ENCODE measurements at places on chromosomes 7 and 10.

DNA sequence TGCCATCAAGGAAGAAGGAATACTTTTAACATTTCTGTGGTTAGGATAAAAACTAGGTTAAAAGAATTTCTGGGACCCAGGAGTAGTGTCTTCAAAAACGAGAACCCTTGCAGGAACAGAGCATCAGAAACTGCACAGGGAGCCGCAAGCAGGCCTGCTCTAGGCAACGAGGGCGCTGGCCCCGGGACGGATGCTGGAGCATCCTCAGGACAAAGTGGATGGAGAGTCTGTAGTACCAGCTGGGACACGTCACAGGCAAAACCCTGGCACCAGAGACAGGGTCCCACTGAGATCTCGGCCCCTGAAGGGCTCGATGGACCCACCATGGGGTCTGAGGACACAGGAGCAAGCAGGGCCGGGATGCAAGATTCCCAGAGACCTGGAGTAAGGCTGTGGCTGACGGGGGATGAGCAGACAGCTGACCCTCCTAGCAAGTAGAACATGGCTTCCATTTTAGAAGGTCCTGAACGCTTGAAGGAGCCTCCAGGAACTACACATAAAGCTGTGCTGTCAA, 106.6 kb downstream of the GALNT11 start:
- DNase-seq, result no peak

DNA sequence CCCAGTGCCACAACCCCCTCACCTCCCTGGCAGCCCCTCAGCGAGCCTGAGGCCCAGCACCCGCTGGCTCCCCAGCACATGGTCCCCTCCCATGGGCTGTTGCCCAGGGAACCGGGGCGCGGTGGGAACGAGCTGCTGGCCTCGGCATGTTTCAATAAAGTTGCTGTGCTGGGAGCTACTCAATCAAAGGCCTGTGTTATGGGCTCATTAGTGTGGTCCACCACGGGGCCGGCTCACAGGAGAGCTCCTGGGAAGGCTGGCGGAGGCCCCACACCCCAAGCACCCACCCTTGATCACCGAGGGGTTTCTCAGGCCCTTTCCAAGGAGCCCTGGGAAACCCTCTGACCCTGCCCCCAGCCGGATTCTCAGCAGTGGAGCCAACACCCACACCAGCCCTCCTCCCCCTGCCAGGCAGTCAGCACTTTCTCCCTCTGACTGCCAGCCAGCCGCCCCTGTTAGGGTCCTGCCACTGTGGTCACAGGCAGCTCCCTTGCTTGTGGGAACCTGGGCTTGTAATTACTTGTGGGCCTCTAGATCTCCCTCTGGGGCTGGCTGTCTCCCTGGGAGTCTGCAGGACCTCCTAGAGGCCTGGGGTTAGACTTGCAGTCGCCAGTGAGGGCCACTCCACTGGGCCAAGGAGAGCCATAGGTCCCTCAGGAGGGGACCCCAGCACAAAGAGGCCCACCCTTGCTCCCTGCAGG, 24.8 kb upstream of the TRIM8 start:
- DNase-seq, result no peak

- DNase-seq, result no peak
These were observed 34.1 kb upstream of the TES start for GRCh38 chr7:116176226-116176625.

DNA sequence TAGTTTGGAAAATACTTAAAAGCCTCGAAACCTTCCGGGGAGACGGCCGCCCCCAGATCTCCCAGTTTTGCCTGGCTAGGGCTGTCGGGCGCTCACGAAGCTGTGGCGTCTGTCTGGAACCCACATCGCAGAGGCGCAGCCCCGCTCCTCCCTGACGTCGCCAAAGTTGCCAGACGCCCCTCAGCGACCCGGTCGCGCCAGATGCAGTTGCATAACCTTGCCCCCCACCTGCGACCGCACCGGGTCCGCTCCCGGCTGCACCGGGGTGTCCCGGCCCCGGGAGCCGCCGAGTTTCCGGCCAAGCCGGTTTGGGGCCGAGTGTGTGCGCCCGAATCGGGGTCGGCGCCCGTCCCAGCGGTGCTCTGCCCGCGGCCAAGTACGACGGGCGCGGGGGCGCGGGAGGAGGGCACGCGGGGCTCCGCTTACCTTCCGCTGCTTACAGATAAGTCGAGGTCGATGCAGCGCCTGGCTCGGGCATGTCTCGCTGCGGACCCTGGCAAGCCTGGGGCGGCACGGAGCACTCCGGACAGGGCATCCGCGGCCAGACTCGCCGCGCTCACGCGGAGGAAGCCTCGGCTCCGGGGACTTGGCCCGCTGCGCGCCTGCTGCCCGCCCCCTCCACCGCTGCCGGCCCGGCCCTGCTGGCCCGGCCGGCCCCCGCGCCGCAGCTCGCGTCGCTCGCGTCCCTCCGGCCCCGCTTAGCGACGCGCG, 665 bp downstream of the INSYN2A start:
- DNase-seq, result no peak

- no peak for DNase-seq
These were observed 38.2 kb downstream of the ANTXRL start for GRCh38 chr10:46325021-46325420.

- no peak for DNase-seq
These were observed 658.3 kb downstream of the SUGCT start for GRCh38 chr7:40793132-40793531.

DNA sequence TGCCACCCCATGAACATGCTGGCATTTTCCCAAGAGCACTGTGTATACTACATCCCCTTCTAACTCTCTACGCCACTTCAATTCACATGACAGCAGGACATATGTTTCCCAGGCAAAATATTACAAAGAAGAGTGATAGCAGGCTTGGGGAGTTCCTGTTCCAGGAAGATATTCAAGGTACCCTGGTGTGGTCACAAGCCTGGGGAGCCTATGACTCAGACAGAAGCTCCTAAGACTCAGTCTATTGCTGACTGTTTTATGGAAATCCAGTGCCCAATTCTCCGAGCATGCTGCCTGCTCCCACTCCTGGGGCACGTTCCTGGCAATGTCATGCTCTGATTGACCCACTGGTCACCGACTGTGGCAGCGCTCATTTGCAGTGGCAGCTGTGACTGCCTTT, 23.5 kb upstream of the ABLIM1 start:
- no peak for DNase-seq

DNA sequence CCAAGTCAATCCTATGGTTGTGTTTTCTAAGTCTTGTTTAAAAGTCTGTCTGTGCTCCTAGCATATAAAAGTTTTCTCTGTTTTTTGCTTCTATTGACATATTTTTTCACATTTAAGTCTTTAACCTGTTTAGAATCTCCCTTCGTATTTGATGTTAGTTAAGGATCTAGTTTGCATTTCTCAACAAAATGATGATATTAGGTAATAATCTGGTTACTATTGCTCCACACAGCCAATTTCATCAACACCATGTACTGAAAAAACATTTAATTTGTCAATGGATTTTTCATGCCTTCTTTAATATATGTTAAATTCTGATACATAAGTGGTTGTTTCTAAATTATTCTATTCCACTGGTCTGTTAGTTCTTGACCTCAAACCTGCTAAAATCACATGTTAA, 17.5 kb upstream of the TSGA13 start:
- no peak for DNase-seq

GRCh38 chr10:61140765-61141392, 196.9 kb upstream of the RHOBTB1 start:
- DNase-seq, result no peak

GRCh38 chr10:49094646-49095045, 20.7 kb downstream of the VSTM4 start:
- no peak for DNase-seq

DNA sequence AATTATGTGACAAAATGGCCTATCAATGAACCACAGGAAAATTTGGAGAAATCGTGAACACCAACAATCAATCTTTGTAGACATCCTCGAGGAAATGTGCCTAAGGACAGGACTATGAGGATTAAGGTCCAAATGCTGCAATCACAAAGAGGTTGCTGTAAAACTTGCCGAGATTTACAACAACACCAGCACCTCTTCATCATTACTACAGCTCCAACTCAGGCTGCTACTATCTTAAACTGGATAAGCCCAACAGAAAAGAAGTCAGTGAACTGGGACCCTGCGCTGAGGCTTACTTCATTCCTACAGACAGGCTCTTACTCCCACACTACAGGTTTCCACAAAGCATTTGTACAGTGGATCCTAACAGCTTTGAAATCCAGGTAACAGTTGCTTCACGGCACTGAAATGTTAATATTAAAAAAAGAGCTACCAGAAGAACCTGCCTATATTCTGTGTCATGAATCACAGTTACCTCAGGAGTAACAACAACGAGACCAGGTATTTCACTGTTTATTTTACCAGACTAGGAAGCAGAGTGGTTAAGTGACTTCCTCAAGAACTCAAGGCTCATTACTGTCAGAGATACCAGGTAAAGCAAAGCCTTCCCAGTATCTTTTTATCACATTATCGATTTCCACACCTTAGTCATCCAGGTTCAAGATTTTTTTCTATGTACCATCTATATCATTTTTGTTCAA, 23.9 kb downstream of the CACUL1 start:
- no peak for DNase-seq

DNA sequence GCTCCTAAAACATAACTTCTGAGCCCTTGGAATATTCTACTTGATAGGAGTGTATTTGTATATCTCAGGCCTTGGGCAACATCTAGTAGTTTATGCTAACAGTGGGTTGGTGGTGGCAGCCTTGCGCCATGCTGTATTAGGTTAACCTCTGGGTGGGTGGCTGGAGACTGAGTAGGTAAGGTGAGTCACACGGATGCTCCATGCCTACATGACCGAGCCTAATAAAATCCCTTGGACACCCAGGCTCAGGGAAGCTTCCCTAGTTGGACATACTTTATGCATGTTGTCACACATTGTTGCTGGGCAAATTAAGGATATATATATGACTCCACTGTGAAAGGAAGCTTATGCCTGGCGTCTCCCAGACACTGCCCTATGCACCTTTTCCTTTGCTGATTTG, 6.0 kb upstream of the DAGLB start:
- no peak for DNase-seq

All from activated naive CD8-positive, alpha-beta T cell treated with anti-CD3 and anti-CD28 coated beads for 36 hours (primary cell).